Stimulated activated CD4-positive, alpha-beta T cell treated with anti-CD3 and anti-CD28 coated beads, Interleukin-4, amount 100 ng/mL, for 48 hours (primary cell): ENCODE measurements at places on chromosomes 12 and 14.

- no peak for DNase-seq
Measured at GRCh38 chr14:89578156-89578555, 161.1 kb upstream of the FOXN3 start.

DNA sequence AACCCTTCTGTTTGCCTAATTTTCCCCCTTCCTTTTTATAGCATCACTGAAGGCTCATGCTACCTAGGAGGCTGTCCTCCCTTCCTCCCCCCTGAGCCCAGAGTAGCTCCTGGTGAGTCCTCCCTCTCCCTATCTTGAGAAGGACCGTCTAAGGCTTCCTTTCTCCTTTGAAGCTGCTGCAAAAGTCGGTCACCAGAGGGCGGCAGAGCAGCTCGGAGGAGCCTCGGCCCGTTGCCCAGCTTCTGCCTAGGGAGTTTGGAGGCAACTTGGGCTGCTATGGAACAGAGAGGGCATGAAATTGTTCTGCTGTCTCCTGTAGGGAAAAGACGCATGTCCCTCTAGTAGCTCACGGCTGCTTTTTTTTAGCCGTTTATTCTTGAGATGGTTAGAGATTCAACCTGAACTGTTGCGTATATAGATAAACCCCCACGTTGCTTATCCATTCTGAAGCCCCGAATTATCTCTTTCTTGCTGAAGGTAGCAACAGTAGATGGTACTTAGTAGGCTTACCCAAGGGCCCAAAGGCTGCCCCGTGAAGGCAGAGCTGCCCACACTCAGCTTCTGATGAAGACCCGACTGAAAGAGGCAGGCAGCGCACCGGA, 5.7 kb downstream of the WNT5B start:
- peak; percentile 57 for DNase-seq

- DNase-seq = no peak
Measured at GRCh38 chr12:19978193-19978592, 390.1 kb upstream of the PDE3A start.

- peak; percentile 67 for DNase-seq
Measured at GRCh38 chr12:94147991-94148738, at the start of gene PLXNC1. Gene PLXNC1, plus strand, starts transcription at chr12:94148577. Its CDS starts 395 bp downstream, at chr12:94148972.

GRCh38 chr14:80003138-80003537, 208.2 kb downstream of the DIO2 start:
- no peak for DNase-seq

- DNase-seq = no peak
Measured at GRCh38 chr12:31315044-31315715, 10.8 kb downstream of the SINHCAF start.
